ENCODE measurements at places on chromosomes 12 and 14.

DNA sequence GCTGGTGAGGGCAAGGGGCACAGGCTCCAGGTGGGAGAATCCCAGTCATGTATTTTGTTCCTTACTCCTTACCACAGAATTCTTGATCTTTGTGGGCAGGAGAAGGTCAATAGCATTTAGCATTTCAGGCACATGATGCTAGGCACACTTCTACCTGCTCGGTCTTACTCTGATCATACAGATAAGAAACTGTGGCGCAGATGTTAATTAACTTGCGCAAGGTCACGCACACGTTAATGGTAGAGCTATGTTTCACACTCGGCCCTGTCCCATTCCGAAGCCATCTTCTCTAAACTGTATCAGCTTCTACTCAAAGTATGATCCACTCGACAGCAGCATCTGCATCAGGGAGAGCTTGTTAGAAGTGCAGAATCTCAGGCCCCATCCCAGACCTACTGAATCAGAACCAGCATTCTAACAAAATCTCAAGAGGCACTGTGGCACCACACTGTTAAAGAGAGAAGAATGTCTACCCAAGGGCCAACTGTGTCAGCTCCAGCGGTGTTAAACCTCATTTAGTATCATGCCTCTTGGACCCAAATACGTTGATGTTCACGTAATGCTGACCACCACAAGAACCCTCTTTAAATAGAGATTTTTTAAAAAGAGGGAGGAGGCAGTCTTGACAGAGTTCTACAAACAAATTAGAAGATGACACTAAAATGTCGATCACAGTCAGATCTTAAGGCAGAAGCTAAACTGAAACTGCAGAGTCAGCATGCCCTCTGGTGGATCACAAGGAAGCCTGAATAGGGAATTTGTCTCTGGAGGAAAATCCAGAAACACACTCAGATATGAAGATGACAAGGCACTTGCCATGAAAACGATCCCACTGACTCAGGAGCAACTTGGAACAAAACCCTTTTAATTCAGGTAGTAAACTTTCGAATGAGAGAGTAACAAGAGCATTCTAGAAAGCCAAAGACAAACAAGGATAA, 7.3 kb downstream of the STXBP6 start:
- DNase-seq: no peak

DNA sequence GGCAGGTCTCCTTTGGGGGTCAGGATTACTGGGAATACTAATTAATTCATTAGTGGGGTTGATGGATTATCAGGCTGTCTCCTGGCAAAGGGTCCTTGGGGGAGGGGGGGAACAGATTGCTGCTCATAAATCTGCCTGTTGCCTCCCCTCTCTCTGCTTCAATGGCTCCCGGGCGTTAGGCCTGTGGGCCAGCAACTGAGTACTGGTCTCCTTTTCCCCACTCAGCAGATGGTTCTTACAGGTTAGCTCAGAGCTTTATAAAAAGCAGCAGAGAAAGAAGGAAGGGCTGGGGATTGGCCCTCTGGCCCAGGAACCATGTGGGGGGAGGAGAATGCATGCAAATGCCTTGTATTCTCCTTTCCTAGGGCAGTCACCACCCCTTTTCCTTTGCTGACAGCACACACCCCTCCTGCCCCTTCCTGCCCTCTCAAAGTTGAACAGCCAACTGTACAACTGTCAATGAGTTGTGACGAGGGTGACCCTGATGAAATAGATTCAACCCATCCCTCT, 2.3 kb upstream of the NEUROD4 start:
- DNase-seq: no peak

- DNase-seq: no peak
Measured at GRCh38 chr14:38521591-38521990, 265.7 kb upstream of the CLEC14A start.

DNA sequence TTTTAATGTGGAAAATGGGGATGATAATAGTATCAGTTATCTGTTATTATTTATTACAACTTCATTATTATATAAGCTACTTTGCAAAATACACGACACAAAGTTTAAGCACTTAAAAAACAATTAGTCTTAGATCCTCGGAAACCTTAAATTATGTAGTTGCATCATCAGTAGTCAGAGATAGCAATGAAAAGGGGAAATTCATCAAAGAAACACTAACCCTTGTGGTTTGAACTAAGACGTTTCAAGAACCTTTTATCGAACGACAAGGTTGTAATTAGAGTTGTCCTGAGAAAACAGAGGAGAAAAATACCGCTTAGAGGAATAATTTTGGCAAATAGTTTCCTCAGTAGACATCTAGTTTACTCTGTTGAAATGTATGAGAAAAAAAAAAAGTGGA, 198.5 kb downstream of the PTPRO start:
- no peak for DNase-seq

DNA sequence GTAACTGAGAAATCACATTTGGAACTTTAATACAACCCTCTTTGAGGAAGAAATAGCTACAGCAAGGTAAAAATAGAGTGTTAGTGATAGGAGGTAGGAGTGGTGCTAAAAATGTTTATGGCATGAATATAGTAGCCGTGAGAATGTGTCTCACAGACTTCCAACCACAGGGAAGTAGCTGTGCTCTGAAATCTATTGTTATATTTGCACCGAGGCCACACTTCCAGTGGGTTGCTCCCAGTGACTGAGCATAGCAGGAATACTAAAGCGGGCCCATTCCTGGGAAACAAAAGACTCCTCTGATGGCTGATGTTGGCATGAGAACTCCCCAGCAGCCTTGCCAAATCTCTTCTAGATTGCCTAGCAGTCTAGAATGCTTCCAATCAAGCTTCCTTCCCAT, 174.1 kb upstream of the PLXNC1 start:
- DNase-seq: no peak

GRCh38 chr14:71063351-71063750, 156.1 kb downstream of the PCNX1 start:
- DNase-seq: no peak

Measured in stimulated activated CD8-positive, alpha-beta memory T cell treated with anti-CD3 and anti-CD28 coated beads, Interleukin-2, amount 100 ng/mL, for 1 hour (primary cell).